NCI-H226 (cell line): ENCODE measurements at places on chromosomes 7 and 10.

- DNase-seq = no peak
These were observed 134.3 kb upstream of the ZMIZ1 start for GRCh38 chr10:78934532-78934898.

- no peak for DNase-seq
These were observed 241.5 kb downstream of the PHTF2 start for GRCh38 chr7:78039790-78040776.

- DNase-seq = no peak
These were observed 1157.4 kb upstream of the AUTS2 start for GRCh38 chr7:68440866-68441265.

- DNase-seq = no peak
These were observed 93.9 kb downstream of the RBM20 start for GRCh38 chr10:110737886-110738634.

DNA sequence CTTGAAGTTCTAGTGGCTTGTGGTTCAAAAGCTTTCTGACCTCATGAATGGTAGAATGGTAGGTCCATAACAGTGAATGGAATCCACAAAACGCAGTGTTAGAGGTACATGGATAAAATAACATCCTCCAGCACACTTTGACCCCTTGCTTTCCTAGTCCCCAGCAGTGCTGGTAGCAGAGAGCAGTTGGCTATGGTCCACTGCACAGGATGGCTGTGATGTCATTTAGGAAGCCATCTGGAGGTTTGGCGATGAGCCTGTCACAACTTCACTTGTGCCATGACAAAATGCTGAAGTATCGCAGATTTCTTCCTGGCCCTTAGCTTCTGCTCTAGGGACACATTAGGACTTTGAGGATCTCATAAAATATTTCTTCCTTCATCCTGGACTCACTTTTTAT is 300.0 kb upstream of the FZD8 start:
- DNase-seq = no peak

GRCh38 chr7:127766831-127767459 is 115.0 kb downstream of the SND1 start:
- DNase-seq = no peak

DNA sequence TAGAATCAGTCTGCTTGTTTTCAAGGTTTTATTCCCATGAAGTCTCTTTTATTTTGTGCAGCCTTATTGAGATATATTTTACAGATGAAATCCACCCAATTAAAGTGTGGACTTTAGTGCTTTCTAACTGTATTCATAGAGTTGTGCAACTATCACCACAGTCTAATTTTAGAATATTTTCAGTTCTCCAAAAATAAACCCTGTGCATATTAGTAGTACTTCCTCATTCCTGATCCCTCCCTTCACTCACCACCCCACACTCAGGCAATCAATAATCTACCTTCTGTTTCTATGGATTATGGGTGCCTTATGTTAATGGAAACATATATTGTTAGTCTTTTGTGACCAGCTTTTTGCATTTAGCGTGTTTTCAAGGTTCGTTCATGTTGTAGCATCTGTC is 185.7 kb upstream of the TMEM72 start:
- no peak for DNase-seq

- DNase-seq = no peak
These were observed 193.5 kb upstream of the NEBL start for GRCh38 chr10:21090609-21091082.

DNA sequence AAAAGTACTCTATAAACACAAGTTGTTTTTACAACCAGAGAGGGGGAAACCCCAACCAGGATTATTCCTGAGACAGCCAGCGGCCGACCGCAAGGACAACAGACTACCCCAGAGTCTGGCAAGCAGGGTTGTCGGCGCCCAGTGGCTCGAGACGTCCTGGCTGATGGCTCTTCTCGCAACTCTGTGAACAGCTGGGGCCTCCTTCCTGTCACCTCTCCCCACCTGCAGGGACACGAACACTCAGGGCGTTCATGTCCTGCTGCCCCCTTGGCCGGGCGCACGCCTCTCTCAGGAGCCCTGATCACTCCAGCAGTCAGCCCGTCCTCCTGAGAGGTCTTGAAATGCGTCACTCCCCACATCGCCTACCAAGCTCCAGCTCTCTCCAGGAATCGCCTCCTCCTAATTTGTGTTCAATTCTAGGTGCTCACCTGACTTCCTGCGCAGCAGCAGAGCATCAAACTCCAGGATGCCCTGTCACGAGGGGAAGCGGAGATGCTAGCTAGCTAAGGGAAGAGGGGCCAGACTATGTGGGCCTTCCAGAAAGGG is 66.4 kb upstream of the TNRC18 start:
- DNase-seq = no peak

GRCh38 chr7:116113310-116113709 is 82.7 kb upstream of the TFEC start:
- DNase-seq = peak; percentile 55

GRCh38 chr7:112076324-112076723 is 129.9 kb downstream of the DOCK4 start:
- DNase-seq = no peak

GRCh38 chr10:88879534-88880281 is at the start of gene STAMBPL1:
TSS of gene STAMBPL1 (plus strand) at chr10:88880245. CDS start at chr10:88901709, 21,464 bp downstream.
- no peak for DNase-seq

DNA sequence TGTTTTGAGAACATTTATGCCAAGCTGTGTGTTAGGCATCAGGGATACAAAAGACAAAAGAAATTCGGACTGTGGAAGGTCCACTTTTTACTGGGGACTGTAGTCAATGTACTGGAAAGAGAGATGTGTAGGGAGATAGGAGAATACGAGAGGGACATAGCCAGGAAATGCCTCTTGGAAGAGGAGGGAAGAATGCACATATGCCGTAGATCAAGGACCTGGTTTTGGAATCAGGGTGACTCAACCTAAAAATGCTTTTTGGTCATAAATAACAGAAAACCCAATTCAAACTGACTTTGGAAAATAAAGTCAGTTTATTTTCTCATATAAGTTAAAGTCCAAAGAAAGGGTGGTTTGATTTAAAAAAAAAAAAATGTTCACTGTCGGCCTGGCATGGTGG is 140.3 kb upstream of the TCF7L2 start:
- DNase-seq = no peak

DNA sequence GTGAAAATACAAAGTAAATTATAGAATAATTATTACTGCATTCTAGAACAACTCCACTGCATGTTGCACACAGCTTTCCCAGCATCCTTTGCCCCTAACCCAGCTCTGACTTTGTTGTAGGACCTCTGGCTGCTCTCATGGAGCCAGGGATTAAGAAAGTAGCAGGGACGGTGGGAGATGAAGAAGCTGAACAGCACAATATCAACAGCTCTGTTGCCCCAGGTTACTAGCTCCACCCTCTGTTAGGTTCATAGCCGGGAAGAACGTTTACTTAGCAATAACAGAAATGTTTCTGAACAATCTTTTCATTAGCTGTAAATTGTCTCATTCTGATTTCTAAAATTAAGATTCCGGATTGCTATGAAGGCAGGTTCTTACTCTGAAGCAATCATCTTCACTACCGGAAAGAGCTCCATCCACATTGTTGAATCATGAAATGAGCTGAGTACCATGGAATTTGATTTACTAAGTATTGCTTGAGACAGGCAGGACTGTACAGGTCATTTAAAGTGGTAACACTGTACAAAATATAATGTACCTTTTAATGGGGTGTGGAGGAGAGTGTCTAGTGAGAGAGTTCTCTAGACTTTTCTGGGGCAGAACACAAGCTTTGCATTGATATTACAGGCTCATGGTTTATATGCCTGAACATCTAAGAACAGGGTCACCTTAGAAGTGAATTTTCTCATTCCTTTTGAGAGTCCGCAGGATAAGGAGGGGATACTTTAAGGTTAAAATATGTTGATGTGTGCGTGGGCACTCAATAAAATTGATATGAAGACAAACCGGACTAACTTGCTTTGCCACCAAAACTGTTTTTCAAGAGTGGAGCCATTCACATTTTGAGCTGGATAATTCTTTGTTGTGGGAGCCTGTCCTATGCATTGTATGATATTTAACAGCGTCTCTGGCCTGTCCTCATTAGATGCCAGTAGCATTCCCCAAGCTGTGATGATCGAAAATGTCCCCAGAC is 20.8 kb upstream of the RAB18 start:
- DNase-seq = peak; percentile 60

DNA sequence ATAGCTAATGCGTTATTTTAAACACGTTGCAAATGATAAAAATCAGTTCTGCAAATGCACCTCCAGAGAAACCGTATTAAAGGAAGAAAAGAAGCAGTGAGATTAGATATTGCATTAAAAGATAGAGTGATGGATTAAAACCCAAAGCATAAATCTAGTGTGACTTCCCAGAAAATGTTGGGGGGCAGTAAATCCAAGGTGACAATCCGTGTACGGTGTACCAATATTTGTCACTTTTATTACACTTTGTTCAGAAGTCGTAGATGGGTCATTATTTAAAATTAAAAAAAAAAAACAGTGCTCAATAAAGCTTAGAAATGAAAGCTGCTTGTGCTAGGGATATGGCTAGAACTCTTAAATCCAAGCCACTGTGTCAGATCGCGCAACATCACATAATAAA is 106.4 kb downstream of the TMEM130 start:
- no peak for DNase-seq

DNA sequence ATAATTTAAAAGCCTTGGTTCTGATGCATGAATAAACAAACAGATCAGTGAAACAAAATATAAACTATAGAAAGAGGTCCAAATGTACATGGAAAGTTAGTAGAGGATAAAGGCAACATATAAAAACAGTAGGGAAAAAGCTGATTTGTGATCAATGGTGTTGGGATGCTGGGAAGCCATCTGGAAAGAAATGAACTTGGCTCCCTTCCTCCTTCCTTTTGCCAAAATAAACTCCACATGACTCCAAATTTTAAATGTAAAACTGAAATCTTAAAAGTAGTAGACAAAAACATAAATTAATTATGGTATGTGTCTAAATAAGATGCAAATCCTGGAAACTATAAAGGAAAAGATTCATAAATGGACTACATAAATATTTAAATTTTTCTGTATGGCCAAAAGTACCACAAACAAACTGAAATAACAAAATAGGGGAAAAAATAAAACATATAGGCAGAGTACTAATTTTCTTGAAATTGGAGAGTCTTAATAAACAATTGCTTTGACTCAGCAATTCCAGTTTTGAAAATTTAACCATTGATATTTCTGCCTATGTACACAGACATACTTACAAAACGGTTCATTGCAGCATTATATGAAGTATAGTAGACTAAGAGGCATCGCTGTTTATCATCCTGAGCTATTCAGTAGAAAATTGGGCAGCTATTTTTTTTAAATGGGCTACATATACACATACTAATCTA is 77.0 kb upstream of the TRIM24 start:
- DNase-seq = no peak

DNA sequence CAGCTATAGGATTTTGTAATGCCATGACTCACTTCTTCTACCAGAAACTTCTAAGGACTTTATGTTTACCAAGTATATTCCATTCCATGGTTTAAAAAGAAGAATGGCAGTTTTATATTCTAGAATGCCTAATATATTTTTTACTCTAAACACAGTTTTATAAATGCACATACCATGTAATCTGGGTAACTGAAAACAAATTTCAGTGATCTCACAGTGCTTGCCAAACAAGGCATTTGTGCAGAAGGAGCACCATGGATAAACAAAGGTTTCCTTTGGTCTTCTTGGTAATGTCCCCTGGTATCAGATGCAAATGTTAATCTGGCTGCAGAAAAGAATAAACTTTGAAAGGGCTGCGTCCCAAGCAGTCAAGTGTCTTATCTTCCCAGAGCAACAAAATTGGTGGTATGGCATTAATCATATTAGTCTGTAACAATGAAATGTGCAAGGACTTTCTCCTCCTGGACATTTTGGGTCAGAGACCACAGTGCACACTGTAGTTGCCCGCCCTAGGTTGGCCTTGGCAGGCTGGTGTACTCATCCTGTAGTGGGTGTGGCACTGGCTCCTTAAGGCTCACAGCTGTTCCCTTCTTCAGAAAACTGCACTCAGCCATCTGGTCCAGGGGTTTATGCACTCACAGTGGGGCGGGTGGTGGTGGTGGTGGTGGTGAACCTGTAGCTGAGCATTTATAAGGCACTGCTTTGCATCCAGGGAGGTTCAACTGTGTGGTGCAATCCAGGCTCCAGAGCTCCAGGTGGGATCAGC is 56.7 kb downstream of the LAMB4 start:
- no peak for DNase-seq

DNA sequence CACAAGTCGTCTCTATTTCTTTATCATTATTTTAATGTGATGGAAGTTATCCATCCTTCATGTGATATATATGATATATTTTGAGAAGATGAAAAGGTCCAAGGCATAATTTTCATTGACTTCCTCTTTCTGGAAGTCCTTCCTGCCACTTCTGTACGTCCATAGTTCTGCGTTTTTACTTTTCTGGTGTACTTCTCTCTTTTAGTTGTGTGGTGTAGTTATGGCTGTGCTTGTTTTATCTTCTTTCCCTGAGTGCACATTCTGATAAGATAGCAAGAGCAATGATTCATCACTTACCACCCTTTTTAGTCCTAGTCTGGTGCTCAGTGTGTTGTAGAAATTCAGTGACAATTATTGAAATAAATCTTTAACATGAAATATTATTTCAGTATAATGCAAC is 231.3 kb upstream of the FERD3L start:
- DNase-seq = peak; percentile 85

- DNase-seq = no peak
These were observed 61.2 kb downstream of the PCLO start for GRCh38 chr7:83101530-83101929.

- DNase-seq = no peak
These were observed 10.9 kb upstream of the DMBT1 start for GRCh38 chr10:122549636-122550035.

GRCh38 chr7:101624246-101625001 is 4.7 kb downstream of the MYL10 start:
- no peak for DNase-seq

- DNase-seq = peak; percentile 18
These were observed 179.3 kb downstream of the TFEC start for GRCh38 chr7:115851291-115851690.

DNA sequence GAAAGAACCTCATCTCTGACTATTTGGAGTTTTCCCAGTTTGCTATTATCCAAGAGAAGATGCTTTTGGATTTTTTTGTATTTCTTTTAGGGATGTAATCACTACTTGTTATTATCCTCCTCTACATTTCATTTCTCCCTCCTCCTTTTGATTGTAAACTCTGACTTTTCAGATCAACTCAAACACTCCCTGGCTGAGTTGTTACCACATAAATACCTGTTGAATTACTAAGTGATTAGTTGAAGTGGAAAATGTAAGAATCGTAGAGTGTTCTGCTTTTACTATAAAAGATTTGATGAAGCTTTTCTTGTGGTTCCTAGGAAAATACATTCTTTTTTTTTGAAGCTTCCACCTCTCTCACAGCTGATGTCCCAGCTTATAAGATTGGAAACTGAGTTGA is 164.1 kb upstream of the C1GALT1 start:
- DNase-seq = peak; percentile 70

- no peak for DNase-seq
These were observed 62.4 kb downstream of the GRK5 start for GRCh38 chr10:119269737-119270136.
